ENCODE measurements at places on chromosomes 4 and X. TPM values are rescaled to one million over a fixed set of nuclear protein-coding genes. Genes with fewer than 3 reads are reported as not detected.

DNA sequence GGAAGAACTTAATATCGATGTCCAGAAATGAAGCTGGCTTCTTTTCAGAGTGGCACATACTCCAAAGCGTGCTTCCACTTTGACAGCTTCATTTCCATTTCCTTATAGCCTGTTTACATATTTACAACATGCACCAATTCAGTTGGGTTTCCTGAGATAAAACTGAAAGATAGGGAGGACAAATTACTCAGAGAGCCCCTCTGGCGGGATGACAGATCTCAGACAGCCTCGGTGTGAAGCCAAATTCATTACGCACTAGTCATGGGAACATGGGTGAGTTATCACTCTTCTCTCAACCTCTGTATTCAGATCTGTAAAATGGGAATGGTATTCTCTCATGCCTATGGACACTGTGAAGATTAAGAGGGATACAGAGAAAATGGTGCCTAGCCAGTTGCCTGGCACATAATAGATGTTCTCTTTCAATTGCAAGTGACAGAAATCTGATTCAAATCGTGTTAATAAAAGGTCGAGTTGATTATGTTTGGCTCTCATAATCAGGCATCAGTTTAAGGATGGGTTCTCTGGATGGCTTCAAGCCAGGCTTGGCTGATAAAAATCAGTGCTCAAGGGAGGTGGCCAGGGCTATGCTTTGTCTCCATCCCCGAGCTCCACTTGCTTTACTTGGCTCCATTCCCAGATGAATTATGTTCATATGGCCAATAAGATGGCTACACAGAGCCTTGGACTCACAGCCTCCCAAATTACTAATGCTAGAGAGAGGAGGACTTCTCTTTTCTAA, 132.2 kb upstream of the C1QTNF7 start:
- no peaks in the 10 kb centered on the region for H3K4me1 ChIP-seq
- no peak overlapping the region for H3K4me3 ChIP-seq
- peak; percentile 33 for DNase-seq
- H3K27me3 ChIP-seq, result 0 out of 2 replicates have a peak, but pooled peaks cover 2% of the 10 kb centered on the region

GRCh38 chr4:11182586-11183355, 245.9 kb downstream of the HS3ST1 start:
- no peak for DNase-seq
- H3K27me3 ChIP-seq, result no peaks in the 10 kb centered on the region
- no peak overlapping the region for H3K27ac ChIP-seq
- H3K4me3 ChIP-seq, result no peak overlapping the region
- H3K36me3 ChIP-seq, result no peaks in the 10 kb centered on the region

DNA sequence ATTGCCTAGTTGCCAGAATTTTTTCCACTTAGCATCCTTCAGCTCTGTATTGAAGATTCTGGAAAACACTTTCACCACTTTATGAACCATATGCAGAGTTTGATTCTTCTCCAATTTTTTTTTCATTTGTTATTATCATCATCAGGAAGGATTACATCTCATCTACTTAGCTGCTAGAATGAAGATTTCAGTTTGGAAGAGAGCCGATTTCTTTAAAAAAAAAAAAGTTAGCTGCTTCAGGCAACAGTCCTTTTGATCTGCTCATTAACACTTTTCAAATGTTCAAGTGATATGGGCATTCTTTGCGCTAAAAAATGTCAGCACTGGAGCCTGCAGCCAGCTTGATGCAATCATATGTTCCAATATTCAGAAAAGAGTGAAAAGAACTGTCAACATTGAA, 76.2 kb downstream of the ANTXR2 start:
- no peak overlapping the region for H3K4me3 ChIP-seq
- peaks cover 4% of the 10 kb centered on the region for H3K36me3 ChIP-seq
- DNase-seq, result no peak
- H3K27ac ChIP-seq, result no peak overlapping the region

SLC26A1 gene
- not detected for total RNA-seq

DNA sequence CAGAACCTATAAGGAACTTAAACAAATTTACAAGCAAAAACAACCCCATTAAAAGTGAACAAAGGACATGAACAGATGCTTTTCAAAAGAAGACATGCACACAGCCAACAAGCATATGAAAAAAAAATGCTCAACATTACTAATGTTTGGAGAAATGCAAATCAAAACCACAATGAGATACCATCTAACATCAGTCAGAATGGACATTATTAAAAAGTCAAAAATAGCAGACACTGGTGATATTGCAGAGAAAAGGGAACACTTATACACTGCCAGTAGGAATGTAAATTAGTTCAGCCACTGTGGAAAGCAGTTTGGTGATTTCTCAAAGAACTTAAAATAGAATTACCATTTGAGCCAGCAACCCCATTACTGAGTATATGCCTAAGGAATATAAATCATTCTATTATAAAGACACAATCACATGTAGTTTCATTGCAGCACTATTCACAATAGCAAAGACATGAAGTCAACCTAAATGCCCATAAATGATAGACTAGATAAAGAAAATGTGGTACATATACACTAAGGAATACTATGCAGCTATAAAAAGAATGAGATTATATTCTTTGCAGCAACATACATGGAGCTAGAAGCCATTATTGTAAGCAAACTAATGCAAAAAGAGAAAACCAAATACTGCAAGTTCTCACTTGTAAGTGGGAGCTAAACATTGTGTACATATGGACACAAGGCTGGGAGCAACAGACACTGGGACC, 1509.4 kb downstream of the TECRL start:
- no peak overlapping the region for H3K4me3 ChIP-seq
- no peaks in the 10 kb centered on the region for H3K27me3 ChIP-seq
- no peaks in the 10 kb centered on the region for H3K4me1 ChIP-seq

S100P gene
- 0.13 TPM for total RNA-seq

DNA sequence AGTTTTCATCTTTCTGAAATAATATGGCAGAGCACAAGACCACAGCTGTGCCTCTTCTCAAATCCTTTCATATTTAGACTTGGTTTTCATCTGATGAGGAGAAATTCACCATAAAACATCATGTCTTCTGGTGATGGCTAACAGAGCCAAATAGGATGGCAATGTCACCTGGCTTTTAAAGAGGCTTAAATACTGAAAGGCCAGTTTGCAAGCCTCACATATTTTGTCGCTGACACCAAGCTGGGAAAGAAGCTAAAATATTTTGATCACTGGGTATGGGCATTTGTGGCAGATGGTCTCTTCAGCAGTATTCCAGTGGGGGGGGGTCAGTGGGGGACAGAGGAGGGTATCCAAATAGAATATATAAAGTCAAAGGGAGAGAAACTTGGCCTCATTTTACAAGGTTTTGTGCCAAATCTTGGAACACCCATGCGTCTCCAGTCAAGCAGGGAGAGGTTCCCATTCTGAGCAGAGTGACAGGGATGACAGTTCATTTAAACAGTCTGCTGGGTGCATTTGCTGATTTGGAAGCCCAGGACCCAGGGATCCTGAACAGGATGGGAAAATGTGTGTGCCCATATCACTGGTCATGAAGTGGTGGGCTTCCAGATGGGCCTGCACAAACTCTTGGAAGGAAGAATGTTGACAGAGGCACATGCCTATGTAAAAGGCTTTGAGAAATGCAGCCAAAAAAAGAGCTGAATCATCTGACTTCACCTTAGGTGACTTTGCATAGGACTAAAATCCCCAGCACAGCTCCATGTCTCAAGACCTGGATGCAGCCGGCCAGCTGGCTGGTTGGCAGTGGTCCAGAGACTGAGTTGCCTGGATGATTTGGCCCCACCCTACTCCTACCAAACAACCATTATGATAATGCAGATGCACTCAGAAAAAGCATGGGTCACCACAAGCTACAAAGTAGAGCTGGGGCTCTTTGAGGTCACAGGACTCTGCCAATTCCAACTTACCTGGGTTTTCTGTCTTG, 484.4 kb upstream of the NR3C2 start:
- no peak overlapping the region for H3K27ac ChIP-seq
- no peaks in the 10 kb centered on the region for H3K36me3 ChIP-seq
- DNase-seq, result peak; percentile 15
- no peak overlapping the region for H3K4me3 ChIP-seq

All from SJCRH30 (cell line).